ENCODE measurements at places on chromosomes 1 and 21. TPM values are rescaled to one million over a fixed set of nuclear protein-coding genes. Genes with fewer than 3 reads are reported as not detected.
A peak's percentile ranks its signal among the peaks of the same experiment; 100 is the strongest.

GRCh38 chr1:209899948-209900347 lies 38.1 kb upstream of the SYT14 start:
- H3K4me1 ChIP-seq: no peaks in the 10 kb centered on the region
- DNase-seq: no peak
- no peaks in the 10 kb centered on the region for H3K36me3 ChIP-seq
- H3K27ac ChIP-seq: no peak overlapping the region

- peak overlapping the region; percentile 14 for H3K27ac ChIP-seq
- H3K36me3 ChIP-seq: no peaks in the 10 kb centered on the region
These were observed 38.5 kb downstream of the IER5 start for GRCh38 chr1:181126871-181127587.

- H3K4me1 ChIP-seq: no peaks in the 10 kb centered on the region
- no peaks in the 10 kb centered on the region for H3K36me3 ChIP-seq
- no peaks in the 10 kb centered on the region for H3K27me3 ChIP-seq
- DNase-seq: no peak
- no peak overlapping the region for H3K4me3 ChIP-seq
- no peak overlapping the region for H3K27ac ChIP-seq
These were observed 110.6 kb downstream of the HS2ST1 start for GRCh38 chr1:87024936-87025540.

CRYAA gene
- total RNA-seq: not detected
